ENCODE measurements at places on chromosomes 5 and 9.

GRCh38 chr9:113963696-113964494 is 87.8 kb downstream of the ZNF618 start:
- DNase-seq, result no peak

DNA sequence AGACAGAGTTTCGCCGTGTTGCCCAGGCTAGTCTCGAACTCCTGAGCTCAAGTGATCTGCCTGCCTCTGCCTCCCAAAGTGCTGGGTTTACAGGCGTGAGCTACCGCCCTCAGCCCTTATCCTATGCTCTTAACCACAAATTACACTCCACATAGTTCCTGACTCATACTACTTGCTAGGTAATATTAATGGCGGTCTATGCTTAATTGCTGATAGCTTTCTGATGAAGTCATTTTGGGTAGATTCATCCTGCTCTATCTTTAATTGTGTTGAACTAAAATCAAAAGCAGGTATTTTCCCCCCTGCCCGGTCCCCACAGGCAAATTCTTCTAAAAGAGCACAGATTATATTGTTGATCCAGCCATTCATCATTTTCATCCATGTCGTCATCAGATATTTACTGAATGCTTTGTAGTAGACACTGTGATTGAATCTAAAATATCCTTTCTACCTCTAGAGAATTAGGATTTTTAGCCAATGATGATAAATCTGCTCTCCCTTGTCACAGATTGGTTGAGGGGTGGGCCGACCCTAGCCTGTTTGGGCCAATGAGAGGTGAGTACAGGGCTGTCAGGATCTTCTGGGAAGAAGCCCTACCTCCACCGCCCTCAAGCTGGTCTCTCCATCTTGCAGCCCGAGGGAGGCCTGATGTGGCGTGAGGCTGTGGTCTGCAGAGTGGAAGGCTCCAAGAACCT is 144.8 kb downstream of the NR3C1 start:
- DNase-seq, result no peak

DNA sequence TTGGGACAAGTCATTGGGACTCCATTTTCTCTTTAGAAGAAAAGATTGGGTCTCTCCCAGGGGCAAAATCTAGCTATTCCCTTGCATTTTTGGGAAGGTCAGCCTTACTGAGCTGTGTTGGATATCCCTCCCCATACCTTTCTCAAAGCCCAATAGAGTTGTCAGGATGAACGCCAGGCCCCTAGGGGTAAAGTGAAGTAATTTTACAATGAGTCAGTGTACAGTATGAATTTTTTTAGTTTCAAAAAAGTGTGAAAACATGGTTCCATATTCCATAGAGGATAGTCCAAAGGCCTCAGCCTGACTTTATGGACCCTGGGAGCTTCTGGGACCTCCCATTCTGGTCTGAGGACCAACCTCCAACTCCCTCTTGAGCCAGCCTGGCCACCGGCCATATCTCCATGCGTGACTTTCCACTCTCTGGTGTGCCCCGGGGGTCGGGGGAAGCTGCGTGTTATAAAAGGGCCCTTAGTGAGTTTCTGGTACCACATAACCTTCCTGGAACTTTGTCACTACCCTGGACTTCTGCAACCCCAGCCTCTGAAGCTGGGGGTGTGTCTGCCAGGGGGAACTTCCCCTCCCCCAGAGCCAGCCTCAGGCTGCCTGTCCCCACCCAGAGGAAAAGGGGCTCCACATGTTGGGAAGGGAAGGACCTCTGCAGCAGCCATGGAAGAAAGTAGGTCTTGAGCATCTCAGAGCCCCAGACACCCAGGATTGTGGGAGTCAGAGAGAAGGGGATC is 52.4 kb upstream of the SYNPO start:
- DNase-seq, result no peak

DNA sequence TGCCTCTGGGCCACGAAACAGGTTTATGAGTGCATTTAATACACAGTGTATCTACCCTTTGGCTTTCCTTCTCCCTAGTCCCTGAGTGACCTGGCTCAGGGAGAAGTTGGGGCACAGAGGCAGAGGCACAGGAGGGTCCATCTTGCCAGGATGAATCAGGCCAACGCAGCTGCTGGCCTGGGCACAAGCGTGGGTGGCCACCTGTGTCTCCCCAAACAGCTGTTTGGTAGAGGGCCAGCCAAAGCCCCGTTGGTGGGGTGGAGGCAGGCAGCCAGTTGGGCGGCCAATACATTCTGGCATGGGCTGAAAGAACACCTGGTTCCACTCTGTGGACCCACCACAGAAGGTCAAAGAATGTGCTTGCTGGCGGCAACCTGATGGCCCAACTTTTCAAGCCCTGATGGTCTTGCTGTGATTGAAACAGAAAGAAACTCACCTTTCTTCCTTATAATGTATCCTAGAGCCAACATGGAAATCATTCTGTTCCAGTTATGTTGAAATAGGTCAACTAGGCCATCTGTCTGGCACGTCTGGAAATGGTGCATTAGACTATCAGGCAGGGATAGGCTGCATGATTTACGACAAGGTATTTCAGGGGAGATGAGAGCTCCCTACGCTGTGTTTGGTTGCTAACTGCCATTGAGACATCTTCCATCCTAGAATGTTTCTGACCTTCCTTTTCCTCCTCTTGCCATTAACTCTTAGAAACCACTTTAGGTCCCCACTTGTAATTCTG is 337.4 kb downstream of the ADAMTS6 start:
- no peak for DNase-seq

DNA sequence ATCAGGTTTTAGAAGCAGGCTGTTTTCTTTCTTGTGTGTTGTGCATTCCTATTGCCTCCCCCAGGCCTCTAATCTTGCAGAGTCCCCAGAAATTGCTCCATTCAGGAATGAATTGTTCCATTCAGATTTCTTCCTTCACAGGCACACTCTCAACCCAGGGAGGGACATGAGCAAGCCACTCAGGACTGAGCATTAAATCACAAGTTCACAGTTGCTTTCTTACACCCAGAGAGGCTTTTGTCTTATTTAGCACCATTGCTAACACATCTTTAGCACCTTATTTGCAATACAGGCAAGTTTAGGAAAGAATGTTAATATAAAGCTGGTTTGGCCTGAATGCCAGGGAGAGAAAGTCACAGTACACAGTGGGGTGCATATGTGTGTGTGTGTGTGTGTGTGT is 221.4 kb downstream of the RAB3C start:
- DNase-seq, result no peak

GRCh38 chr5:35089334-35090314 is 41.9 kb upstream of the AGXT2 start:
- no peak for DNase-seq

GRCh38 chr5:141369994-141370848 is at the start of gene PCDHGB3:
TSS of gene PCDHGB3 (plus strand) at chr5:141370242. CDS start at chr5:141370395, 153 bp downstream.
- DNase-seq, result no peak

DNA sequence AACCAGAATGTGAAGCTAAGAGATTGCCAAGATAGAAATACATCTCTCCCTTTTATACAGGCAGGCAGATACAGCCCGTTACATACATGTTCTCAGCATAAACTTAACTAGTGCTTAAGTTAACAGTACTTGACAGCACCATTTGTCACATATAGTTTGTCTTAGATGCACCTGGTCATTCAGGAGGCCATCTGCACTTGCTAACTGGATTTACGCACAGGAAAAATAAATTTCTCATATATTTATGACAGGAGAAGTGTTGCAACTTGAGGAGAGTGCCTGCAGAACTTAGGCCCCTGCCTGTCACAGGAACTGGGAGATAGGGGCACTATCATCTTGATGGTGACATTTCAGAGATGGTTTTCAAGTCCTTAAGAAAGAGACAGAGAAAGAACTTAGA is 1462.1 kb upstream of the CDH9 start:
- no peak for DNase-seq

DNA sequence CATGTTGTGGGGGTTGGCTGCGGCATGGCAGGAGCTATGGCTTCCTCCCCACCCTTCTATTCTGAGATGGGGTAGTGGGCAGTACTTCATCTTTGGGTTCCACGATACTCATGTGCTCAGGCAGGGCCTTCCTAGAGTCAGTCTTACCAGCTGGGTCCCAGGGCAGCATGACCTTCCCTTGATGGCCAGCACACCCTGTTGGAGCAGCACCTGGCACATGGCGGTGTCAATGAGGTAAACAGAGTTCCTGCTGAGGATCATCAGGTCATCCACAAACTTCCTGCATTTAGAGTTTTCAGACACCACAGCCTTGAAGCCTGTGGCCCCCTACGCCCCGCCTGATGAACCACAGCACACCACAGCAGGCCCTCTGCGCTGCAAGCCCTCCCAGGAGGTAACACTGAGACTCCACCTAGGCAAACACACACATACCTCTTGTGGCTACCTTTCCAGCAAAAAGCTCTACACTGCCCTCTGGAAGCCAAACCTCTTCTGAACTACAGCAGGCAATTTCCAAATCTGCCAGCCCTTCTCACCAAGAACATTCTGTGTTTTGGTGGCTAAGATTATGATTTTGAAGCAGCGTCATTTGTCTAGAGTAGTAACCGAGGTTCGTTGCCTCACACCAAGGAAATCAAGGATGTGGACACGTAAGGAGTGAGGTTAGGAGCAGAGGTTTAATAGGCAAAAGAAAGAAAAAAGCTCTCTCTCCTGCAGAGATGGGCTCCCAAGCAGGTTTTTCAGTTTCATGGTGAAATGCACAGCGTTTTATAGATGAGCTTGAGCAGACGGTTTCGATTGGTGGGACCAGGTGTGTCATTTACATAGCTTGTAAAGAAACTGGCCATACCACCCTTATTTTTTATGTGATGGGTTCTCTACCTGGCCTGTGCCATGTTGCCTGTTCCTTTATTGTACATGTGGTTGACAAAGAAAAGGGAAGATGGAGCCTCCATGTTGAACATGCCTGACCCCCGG is 20.3 kb upstream of the TMEM174 start:
- DNase-seq, result no peak

DNA sequence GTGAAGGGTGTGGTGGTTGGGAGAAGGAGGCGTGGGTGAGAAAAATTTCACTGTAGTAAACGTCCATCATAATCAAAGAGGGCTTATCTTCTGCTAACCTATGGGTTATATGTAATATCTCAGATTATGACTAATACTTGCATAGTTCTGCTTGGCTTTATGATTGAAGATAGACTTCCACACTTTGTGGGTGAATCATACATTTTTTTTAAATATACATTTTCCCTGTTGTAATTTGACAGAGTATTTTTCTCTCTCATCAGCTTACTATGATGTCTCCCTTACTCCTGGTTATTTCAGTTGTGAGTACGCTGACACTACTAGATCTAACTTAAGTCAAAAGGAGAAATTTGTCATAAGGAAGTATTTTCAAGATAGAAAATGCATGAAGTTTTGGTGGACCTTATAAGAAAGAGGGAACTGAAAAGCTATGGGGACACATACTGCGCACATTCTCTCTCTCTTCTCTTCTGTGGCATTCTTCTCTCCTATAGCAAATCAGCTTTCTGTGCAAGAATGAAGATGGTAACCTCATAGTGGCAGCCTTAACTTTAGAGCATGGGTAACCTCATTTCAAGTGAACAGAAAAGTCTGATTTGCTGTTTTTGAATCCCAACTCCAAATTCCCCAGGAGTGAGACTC is 4.9 kb upstream of the JAK2 start:
- no peak for DNase-seq

Measured in pulmonary artery endothelial cell (primary cell).